A549 treated with CpdA at 1 μM for 4 hours (cell line): ENCODE measurements at places on chromosomes 5 and 9. TPM values are rescaled to one million over a fixed set of nuclear protein-coding genes. Genes with fewer than 3 reads are reported as not detected.

FLT4 gene
- 3.5 to 5.6 TPM (median 3.9 TPM) in 5 replicates for total RNA-seq

CA9 gene
- total RNA-seq, result 3.0 to 9.1 TPM (median 5.3 TPM) in 5 replicates

C9orf152 gene
- 0.08 to 0.12 TPM (median 0.09 TPM) in 3 of 5 replicates, not detected in the others for total RNA-seq

UNC5A gene
- total RNA-seq, result 0.22 to 0.39 TPM (median 0.30 TPM) in 5 replicates

PTPDC1 gene
- 3.3 to 4.3 TPM (median 4.2 TPM) in 5 replicates for total RNA-seq

NPR3 gene
- total RNA-seq, result 20.5 to 25.1 TPM (median 21.7 TPM) in 5 replicates

OR1Q1 gene
- 0.06 TPM in 1 of 5 replicates, not detected in the others for total RNA-seq

ARRDC1 gene
- total RNA-seq, result 23.2 to 28.8 TPM (median 26.7 TPM) in 5 replicates

STING1 gene
- 0.81 to 1.2 TPM (median 1.1 TPM) in 5 replicates for total RNA-seq

SLC23A1 gene
- total RNA-seq, result 0.70 to 1.6 TPM (median 1.3 TPM) in 5 replicates

ZNF618 gene
- 8.7 to 11.4 TPM (median 11.3 TPM) in 5 replicates for total RNA-seq

PCDHGA5 gene
- total RNA-seq, result 0.11 to 0.17 TPM (median 0.15 TPM) in 5 replicates
